RCC 7860 (cell line): ENCODE measurements at places on chromosomes 12 and 14.

DNA sequence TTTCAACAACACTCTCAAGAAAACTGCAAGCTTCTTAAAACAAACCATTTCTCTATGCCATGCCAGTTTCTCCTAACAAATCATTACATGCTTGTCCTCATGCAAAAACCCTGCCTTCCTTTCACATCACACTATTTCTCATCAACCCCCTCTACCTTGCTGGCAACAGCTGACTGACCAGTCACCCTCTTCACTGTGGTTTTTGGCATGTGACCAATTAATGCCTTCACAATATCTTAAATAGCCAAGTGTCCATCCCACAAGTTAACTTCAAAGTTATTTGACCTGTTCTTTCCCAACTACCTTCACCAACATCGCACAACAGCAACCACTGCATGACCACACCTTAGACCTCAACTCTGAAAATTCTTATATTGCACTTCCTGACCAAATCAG lies 159.6 kb downstream of the CEP128 start:
- DNase-seq, result peak; percentile 41

GRCh38 chr12:130014485-130014807 lies 110.6 kb upstream of the TMEM132D start:
- DNase-seq, result no peak

DNA sequence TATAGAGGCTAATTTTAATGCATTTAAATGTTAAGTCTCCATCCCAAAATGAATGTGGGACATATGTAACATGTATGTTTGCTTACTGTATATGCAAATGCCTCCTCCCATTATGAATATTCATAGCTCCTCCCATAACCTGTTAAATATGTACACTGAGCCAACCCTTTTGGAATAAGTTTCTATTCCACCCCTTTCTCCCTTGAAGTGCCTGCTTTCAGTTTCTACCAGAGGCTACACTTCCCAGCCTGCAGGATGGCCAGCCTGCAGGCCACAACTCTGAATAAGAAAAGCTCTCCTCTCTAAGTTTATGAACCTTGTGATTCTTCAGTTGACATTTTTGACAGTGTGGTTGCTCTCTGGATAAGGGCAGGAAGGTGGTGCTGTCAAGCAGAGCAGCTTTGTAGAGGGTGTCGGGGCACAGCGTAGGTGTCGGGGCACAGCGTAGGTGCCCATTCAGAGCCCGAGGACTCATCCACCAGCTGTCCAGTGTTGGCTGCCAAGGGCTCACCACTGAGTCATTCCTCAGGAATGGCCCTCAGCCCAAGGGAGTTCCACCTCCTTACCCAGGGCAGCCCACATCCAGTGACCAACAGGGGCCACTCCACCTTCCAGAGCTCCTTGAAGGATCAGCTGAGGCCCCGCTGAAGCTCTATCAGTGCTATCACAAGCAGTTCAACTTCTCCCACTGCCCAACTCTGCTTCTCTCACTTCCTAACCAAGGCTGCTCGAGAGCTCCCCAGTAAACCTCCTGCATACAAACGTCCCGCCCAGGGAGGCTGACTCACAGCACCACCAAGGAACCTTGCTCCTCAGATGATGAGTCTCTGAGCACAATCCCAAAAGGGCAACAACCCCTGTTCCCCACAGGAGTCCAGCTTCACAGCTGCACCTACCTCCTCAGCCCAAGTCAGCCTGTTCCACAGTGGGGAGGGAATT lies 31.4 kb downstream of the VWF start:
- DNase-seq, result peak; percentile 85

DNA sequence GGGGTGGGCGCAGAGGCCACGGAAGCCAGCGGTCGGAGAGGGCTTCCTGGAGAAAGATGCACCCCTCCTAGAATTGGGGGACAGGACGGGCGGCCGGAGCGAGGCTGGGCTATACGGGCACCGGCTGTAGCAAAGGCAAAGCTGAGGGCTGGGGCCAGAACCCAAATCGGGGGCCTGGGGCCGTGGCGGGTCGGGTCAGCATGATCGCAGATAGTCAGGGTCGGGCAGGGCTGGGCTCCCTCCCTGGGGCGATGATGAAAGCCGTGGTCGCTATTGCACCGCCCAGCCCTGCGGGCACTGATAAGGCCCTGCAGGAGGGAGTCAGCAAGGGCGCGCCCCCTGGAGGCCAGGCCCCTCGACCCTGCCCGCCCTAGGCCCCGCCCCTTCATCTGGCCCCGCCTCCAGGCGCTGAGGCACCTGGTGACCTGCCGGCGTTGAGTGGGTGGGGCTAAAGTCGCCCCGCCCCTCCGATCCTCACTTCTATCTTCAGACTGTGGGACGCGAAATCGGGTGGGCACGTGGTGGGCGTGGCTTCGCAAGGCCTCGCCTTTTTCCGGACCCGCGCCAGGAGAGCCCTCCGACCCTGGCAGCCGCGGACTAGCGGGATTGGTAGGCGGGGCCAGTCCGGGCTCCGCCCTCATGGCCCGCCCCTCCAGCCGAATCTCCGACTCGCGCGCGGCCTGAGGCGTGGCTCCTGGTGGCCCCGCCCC lies 419 bp upstream of the SH2B3 start:
- peak; percentile 94 for DNase-seq

DNA sequence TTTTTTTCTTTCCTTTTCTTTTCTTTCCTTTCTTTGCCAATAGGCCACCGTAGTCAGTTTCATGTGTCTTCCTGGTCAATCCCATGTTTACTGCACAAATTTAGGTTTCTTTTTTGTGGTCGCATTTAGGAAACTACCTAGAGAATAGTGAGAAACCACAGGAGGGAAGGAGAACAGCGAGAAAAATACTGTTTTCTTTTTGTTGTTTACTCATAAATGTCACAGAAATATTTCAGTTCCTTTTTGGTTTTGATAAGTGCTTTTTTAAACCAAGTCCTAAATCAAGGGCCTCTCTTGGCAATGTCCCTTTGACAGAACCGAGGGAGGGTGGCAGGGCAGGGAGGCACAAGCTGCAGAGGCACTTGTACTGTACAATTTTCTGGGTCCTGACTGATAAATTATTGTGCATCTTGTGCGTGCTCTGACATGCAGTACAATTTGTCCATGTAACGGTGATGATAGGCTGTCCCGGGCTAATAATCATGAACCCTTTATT lies 326.1 kb downstream of the CACNA1C start:
- no peak for DNase-seq

- DNase-seq, result no peak
Measured at GRCh38 chr12:6722863-6723262, 983 bp upstream of the COPS7A start.

- DNase-seq, result no peak
Measured at GRCh38 chr14:59130462-59130861, 58.0 kb upstream of the DAAM1 start.

DNA sequence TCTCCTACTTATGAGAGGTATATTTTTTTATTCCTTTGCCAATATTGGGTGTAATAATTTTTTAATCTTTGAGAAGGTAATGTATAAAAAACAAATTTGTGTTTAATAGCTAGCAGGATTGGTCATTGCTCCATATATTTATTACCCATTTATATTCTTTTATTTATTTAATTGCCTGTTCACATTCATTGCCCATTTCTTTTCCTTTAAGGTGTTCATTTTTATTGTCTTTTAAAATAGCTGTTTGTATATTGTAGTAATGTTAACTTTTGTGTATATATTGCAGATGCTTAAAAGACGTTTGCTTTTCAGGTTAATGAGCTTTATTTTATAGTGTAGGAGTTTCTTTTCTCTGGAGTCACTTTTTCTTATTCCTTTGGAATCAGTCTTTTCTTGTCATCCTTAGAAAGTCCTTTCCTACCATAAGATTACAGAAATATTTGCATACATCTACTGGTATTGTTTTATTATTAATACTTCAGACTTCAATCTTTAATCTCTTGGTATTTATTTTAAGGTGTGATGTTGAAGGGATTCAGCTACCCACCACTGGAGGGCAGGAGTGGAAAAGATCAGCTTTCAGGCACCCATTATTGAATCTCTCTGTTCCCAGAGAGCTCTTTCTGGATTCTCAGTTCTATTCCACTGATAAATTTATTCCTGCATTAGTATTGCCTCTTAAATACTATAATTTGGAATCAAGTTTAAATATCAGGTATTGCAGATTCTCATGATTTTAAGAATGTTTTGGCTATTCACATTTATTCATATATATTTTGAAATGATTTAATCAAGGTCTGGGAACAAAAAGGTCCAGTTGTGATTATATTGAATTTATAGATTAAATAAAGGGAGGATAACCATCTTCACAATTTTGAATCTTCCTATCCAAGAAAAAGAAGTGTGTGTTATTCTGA lies 17.3 kb downstream of the PPM1A start:
- DNase-seq, result no peak

GRCh38 chr14:96979611-96980074 lies 182.5 kb downstream of the VRK1 start:
- DNase-seq, result no peak

GRCh38 chr12:72146495-72146894 lies 125.7 kb upstream of the TRHDE start:
- DNase-seq, result no peak

- no peak for DNase-seq
Measured at GRCh38 chr12:49276304-49277290, 11.7 kb downstream of the TUBA1C start.

GRCh38 chr14:53304726-53305381 lies 151.7 kb upstream of the DDHD1 start:
- DNase-seq, result no peak

DNA sequence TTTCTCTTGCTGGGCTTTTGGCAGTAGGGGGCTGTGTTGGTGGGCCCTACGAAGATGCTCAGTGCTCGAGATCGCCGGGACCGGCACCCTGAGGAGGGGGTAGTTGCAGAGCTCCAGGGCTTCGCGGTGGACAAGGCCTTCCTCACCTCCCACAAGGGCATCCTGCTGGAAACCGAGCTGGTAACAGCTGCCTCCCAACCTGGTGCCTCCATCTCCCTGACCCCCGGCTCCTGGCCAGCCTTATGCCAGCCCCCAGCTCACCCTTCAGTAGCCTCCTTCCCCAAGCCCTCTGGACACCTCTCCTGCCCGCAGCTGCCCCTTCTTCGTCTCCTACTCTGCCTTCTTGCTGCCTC lies 328 bp downstream of the CMTM5 start:
- DNase-seq, result no peak

- DNase-seq, result peak; percentile 37
Measured at GRCh38 chr14:91244501-91244901, at the start of gene GPR68. TSS of gene GPR68 (minus strand) at chr14:91244704. CDS start at chr14:91235050, 9,654 bp downstream.
